HepG2 (cell line): ENCODE measurements at places on chromosomes 12 and 14. TPM values are rescaled to one million over a fixed set of nuclear protein-coding genes. Genes with fewer than 3 reads are reported as not detected.

The KRT73 gene
- not detected in 2 replicates for total RNA-seq

- no peak overlapping the region for H3K4me3 ChIP-seq
- no peaks in the 10 kb centered on the region for H3K27me3 ChIP-seq
- no peaks in the 10 kb centered on the region for H3K36me3 ChIP-seq
- peak; percentile 16 for DNase-seq
- H3K27ac ChIP-seq = no peak overlapping the region
- H3K4me1 ChIP-seq = no peaks in the 10 kb centered on the region
These were observed 44.0 kb downstream of the LRRC74A start for GRCh38 chr14:76870166-76870565.

GRCh38 chr12:120132863-120133385, 16.4 kb upstream of the RAB35 start:
- H3K27ac ChIP-seq = no peak overlapping the region
- H3K36me3 ChIP-seq = peaks cover 67% of the 10 kb centered on the region
- no peak for DNase-seq
- H3K4me1 ChIP-seq = no peaks in the 10 kb centered on the region

DNA sequence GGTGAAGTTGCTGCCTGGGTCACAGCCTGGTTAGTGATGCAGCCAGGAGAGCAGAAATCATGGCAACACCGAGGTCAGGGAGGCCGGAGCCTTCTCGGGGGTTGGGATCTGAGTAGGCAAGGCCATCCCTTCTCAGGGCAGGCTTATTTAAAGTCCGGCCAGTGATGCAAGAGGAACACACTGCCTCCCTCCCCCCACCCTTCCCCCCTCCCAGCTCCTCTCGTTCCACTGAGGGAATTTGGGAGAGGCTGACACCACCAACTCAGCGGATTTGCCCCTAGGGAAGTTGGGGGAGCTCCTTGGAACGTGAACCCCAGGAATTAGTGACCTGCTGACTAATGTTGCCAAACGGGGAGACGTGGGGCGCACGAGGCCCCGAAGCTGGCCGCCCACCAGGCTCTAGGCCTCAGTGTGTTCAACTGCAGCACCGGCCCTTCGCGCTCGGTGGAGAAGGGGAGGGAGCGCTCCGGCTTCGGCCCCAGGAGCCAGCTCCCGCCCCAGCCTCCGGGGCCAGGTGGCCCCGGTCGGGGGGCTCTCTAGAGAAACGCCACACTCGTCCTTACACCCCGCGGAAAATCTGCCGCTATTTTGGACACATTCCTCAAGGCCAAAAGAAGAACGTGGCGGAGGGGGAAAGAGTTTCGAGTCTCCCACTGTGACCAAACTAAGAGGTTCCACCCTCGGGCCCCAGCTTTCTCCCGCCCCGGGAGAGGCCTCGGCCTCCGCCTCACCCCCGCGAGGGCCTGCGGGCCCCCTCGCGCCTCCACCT, 1.6 kb downstream of the CTDSP2 start:
- peak; percentile 68 for DNase-seq
- H3K27ac ChIP-seq = peak overlapping the region; percentile 99
- H3K4me1 ChIP-seq = peaks cover 62% of the 10 kb centered on the region
- H3K4me3 ChIP-seq = peak overlapping the region; percentile 90

DNA sequence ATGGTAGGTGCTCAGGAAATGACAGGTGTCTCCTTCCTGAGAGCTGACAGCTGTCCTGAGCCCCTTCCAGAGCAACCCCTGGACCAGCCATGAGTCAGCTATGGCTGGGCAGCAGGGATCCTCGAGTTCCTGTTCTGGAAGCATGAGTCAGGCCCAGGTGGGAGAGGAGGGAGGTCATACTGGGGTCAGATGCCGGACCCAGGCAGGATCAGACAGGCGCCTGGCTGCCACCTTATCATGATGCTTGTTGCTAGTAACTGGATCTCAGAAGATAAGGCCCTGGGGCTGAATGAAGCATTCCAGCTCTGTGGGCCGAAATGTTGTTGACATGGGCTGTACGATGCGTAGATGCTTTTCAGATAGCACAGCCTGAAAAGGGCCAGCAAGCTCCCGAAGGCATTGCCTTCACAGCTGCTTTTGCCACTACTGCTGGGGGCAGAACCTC, 17.4 kb upstream of the KRT7 start:
- peaks cover 3% of the 10 kb centered on the region; the same call in 1 of the 2 replicates for H3K27me3 ChIP-seq
- peak; percentile 72 for DNase-seq
- no peaks in the 10 kb centered on the region for H3K4me1 ChIP-seq

GRCh38 chr14:70788898-70789297, 20.4 kb downstream of the MAP3K9 start:
- H3K27ac ChIP-seq = no peak overlapping the region
- peaks cover 18% of the 10 kb centered on the region for H3K36me3 ChIP-seq
- peaks cover 7% of the 10 kb centered on the region for H3K4me1 ChIP-seq

GRCh38 chr12:32739279-32739678, 16.4 kb downstream of the YARS2 start:
- no peak for DNase-seq
- no peak overlapping the region for H3K27ac ChIP-seq
- no peak overlapping the region for H3K4me3 ChIP-seq
- no peaks in the 10 kb centered on the region for H3K27me3 ChIP-seq

DNA sequence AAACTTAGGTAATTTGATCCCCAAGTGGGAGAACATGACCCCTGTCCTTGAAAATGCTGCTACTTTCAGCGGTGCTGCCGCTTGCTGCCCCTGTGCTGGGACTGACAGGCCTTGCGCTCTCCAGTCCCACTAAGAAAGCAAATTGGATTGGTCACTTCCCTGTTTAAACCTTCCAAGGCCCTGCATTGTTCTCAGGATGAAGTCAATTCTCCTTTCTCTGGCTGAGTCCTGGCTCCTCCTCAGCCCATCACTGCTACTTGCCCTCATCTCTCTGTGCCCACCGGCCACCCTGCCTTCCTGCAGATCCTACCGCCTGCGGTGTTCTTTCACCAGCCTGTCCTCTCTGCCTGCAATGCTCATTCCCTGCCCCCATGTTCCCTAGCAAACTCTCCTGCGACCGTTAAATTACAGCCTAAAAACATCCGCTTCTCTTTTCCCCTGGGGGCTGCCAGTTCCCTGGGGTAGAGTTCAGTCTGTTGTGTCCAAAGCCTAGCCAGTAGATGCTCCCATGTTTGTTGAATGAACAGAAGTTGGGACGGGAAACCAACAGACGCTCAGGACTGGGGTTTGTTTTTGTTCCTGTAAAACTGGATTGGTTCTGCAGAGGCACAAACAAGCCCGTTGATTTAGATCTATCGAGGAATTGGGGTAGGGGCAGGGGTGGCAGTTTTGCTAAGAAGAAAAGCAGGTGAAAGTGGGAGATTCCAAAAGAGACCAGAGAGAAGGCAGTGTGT, 127.3 kb upstream of the HIF1A start:
- H3K4me1 ChIP-seq = peaks cover 78% of the 10 kb centered on the region
- no peak overlapping the region for H3K4me3 ChIP-seq
- no peak for DNase-seq
- H3K27ac ChIP-seq = no peak overlapping the region
- H3K27me3 ChIP-seq = no peaks in the 10 kb centered on the region

The TEX22 gene
- 0.27 and 0.55 TPM in 2 replicates for total RNA-seq

The GARIN6 gene
- total RNA-seq = not detected in 2 replicates

- no peak for DNase-seq
- H3K27ac ChIP-seq = no peak overlapping the region
- H3K4me1 ChIP-seq = peaks cover 28% of the 10 kb centered on the region
- peaks cover 2% of the 10 kb centered on the region; the same call in 1 of the 2 replicates for H3K27me3 ChIP-seq
These were observed 22.3 kb upstream of the GNS start for GRCh38 chr12:64781280-64782190.

- no peak for DNase-seq
- peaks cover 42% of the 10 kb centered on the region for H3K4me1 ChIP-seq
- no peak overlapping the region for H3K4me3 ChIP-seq
- no peaks in the 10 kb centered on the region for H3K36me3 ChIP-seq
- no peaks in the 10 kb centered on the region for H3K27me3 ChIP-seq
These were observed 192.8 kb upstream of the KRR1 start for GRCh38 chr12:75704208-75704607.

The TRIAP1 gene
- total RNA-seq = 117 and 178 TPM in 2 replicates

DNA sequence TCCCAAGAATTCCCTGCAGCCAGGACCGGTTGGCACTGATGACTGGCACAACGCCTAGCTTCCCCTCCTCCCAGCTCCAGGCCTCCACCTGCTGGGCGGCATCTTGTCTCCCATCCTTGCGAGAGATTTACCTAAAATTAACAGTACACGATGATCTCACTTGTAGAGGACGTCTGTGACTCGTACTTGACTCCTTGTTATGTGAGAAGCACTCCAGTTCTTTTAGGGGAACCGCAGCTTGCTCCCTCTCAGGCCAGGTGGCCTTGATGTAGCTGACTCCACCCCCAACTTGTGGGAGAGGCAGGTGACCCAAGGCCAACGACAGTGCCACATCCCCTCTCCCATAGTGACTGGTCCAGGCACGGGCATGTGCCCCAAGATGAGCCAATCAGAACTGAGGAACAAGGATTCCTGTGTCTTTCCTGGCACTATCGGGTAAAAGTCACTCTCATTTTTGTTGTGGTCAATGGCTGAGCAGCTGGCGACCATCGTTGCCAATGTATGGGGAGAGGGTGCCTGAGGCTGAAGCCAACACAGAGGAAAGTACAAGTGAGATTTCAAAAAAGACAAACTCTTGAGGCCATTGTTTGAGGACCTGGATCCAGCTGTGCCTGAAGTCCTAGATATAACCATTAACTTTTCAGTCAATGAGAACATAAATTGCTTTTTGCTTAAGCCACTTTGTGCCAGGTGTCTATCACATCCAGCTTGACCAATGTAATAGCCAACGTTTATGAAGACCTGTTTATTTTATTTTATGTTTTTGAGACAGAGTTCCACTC, 208.7 kb downstream of the RBM19 start:
- no peaks in the 10 kb centered on the region for H3K27me3 ChIP-seq
- H3K27ac ChIP-seq = no peak overlapping the region
- H3K4me1 ChIP-seq = peaks cover 14% of the 10 kb centered on the region
- no peak for DNase-seq
- no peaks in the 10 kb centered on the region for H3K36me3 ChIP-seq

DNA sequence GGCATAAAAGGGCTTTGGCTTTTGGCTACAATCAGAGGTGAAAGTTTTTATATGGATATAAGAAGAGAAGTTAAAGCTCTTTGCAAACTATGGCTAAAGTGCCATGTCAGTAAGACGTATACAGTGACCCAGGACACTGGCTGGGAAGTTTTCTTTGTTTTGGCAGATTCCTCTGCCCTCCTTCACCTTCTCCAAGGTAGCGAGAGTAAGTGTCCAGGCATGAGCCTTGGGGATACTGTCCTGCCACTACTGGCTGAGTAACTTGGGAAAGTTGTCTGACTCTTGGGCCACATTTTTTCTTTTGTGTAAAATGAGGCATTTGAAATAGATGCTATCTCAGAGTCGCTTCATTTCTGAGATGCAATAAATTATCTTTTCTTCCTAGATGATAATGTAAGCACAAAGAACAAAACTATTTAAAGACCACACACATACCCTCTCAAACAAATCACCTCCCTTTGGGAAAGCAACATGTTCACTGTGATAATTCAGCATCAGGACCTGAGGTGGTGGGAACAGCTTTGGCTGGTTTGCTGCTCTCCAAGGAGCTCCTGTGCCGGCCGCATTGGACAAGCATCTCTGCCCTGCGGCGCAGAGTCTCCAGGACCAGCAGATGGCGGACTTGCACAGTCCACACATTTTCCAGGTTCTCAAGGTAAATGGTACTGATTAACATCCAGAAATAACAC, 106.3 kb downstream of the PTCSC3 start:
- 0 out of 2 replicates have a peak, but pooled peaks cover 2% of the 10 kb centered on the region for H3K27me3 ChIP-seq
- H3K4me3 ChIP-seq = no peak overlapping the region
- H3K27ac ChIP-seq = no peak overlapping the region
- no peaks in the 10 kb centered on the region for H3K4me1 ChIP-seq

The GRIP1 gene
- not detected in 2 replicates for total RNA-seq

The COPZ1 gene
- 125 and 201 TPM in 2 replicates for total RNA-seq

- peak; percentile 61 for DNase-seq
- H3K4me1 ChIP-seq = peaks cover 43% of the 10 kb centered on the region
- H3K4me3 ChIP-seq = no peak overlapping the region
- H3K27ac ChIP-seq = peak overlapping the region; percentile 39
These were observed 56.3 kb downstream of the CCDC88C start for GRCh38 chr14:91361233-91361811.

The ENO2 gene
- total RNA-seq = 15.9 and 19.3 TPM in 2 replicates

DNA sequence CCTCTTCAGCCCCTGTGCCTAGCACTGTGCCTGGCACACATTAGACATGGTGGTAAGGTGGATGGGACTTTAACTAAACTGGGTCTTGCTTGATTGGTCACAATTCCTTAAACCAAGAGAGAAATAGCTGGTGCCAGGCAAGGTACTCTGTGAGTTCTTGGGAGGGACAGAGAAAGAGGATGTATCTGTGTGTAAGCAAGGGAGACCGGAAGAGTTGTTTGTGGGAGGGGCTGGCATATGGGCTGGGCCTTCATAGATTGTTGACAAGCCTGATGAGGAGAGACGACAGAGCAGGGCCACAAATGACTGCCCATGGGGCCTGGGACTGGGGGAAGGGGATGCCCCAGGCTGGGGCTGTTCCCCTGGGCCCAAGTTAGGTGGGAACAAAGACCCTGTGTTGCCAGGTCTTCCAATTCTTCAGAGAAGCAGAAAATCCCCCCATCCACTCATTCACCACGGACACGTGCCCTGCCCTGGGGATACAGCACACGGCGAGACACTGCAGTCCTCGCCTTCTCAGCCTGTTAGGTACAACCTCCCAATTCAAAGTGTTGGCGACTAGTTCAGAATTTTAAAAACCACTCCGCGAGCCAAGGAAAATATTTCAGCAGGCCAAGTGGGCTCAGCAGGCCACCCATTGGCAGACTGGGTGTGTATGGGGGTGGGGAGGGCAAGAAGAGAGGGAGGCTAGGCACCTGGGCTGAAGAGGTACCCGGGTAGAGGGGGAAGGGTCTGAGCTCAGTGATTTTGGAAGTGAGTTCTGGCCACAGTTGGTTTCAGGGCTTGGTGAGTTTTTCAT, 11.4 kb upstream of the CYP46A1 start:
- H3K27ac ChIP-seq = no peak overlapping the region
- no peak for DNase-seq
- peaks cover 13% of the 10 kb centered on the region; the same call in 2 of the 3 replicates for H3K27me3 ChIP-seq
- peaks cover 26% of the 10 kb centered on the region for H3K4me1 ChIP-seq

DNA sequence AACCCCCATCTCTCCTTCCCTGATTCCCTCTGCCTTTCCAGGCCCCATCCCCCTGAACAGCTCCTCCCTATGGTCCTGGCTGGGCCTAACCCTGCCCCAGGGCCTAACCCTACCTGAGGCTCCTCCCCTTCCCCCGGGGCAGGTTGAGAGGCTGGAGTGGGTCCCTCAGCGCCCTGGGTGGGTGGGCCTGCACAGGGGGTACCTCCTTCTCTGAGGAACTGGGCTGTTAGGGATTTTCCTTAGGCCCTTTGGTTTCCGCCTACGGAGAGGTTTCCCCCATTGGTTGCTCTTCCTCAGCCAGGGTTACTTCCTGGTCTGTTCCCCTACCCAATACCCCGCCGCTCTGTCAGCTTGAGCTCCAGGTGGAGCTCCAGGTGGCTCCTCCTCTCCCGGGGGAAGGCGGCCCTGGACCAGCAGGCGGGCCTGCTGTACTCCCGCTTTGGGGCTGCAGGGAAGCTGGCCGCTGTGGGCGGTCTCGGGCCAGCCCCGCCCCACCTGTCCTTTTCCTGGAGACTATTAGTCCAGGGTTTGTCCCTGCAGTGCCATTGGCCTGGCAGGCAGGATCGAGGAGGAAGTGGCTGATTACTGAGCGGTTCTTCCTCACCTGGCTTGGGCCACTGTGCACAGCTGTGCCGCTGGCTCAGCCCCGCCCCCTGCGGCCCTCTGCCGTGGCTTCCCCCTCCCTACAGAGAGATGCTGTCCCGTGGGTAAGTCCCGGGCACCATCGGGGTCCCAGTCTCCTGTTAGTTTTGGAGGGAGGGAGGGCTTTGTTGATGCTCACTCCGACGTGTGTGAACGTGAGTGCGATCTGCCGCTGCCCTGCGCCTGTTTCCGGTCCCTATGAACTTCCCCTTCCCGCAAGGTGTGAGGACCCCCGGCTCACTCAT, 2.5 kb downstream of the C12orf57 start:
- no peaks in the 10 kb centered on the region for H3K27me3 ChIP-seq
- peak overlapping the region; percentile 52 for H3K4me3 ChIP-seq
- H3K27ac ChIP-seq = peak overlapping the region; percentile 73
- H3K36me3 ChIP-seq = no peaks in the 10 kb centered on the region
- H3K4me1 ChIP-seq = peaks cover 38% of the 10 kb centered on the region
- DNase-seq = peak; percentile 96
